A673 (cell line): ENCODE measurements at places on chromosomes 13 and 19.

DNA sequence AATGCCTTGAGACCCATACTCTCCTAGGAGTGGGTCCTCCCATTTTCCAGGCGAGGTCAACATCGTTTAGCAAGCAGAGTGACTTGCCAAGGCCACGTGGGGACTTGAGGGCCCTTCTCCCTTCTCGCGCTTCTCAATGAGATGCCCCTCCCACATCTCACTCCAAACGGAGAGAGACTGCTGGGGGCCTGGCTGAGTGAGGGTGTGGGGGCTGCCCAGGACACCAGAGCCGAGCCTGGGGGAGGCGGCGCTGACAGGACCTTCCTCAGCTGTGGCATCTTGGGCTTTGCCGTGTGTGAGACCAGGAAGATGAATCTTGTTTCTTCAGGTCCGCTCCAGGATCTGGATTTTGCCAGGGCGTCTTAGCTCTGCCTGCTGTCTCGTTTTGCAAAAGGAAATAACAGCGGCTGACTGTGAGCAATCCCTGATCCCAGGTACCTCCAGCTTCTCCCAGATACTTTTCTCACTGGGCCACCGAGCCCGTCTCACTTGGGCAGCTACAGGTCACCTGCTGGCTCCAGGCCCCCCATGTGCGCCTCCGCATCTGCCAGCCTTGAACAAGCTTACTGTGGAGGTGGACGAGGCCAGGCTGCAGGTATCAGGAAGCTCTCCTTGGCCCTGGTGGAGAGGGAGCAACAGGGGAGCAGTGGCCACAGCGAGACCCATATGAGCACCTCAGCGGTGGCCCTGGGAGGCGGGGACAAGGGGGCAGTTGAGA lies 6.0 kb downstream of the COX6B2 start:
- H3K27ac ChIP-seq = no peak overlapping the region
- peaks cover 7% of the 10 kb centered on the region for H3K4me1 ChIP-seq
- peaks cover 2% of the 10 kb centered on the region for H3K36me3 ChIP-seq

DNA sequence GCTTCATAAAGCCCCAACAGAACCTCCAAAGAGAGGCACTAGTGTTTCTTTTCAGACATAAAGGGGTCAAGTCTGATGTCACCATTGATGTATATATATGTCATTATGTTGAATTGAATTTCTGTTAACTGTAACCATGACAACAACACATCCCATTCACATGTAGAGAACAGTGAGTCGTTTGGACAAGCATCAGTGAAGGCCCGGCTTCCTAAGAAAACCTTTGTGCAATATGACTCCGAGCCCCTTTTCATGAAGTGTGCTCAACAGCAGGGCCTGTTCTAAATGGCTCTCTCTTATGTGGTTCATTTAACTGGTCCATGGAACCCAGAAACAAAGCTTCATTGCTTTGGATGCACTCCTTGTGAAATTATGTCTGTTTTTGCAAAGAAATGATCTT lies 67.2 kb upstream of the UBL3 start:
- H3K27me3 ChIP-seq = no peaks in the 10 kb centered on the region
- H3K4me1 ChIP-seq = no peaks in the 10 kb centered on the region
- no peak for DNase-seq
- no peak overlapping the region for H3K4me3 ChIP-seq
- H3K27ac ChIP-seq = no peak overlapping the region
- H3K36me3 ChIP-seq = no peaks in the 10 kb centered on the region

DNA sequence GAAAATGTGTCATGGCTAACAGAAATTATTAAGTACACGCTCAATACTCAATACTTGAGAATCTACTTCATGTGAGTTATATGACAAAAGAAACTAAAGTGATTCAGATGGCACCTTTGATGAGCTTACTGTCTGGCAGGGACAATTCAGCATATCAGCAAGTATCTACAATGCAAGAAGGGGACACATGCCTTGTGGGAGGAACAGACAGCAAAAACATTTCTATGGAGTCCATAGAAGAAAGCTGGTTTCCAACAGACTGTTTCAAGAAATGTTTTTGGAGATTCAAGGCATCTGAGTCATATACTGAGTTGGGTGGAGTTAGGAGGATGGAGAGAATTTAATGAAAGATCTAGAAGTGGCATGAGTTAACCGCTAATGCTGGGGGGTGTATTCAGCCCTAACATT lies 54.7 kb downstream of the MBNL2 start:
- H3K36me3 ChIP-seq = no peaks in the 10 kb centered on the region
- H3K4me1 ChIP-seq = peaks cover 31% of the 10 kb centered on the region
- DNase-seq = no peak

GRCh38 chr19:2869618-2870017 lies 2.5 kb downstream of the ZNF556 start:
- no peaks in the 10 kb centered on the region for H3K27me3 ChIP-seq
- no peak overlapping the region for H3K27ac ChIP-seq
- no peaks in the 10 kb centered on the region for H3K4me1 ChIP-seq
- no peaks in the 10 kb centered on the region for H3K36me3 ChIP-seq

- no peak overlapping the region for H3K4me3 ChIP-seq
- H3K27me3 ChIP-seq = no peaks in the 10 kb centered on the region
- peaks cover 24% of the 10 kb centered on the region for H3K36me3 ChIP-seq
- H3K27ac ChIP-seq = no peak overlapping the region
Observed at GRCh38 chr19:49136771-49137171, 17.4 kb downstream of the PPFIA3 start.

- peak; percentile 79 for DNase-seq
- no peaks in the 10 kb centered on the region for H3K36me3 ChIP-seq
- no peak overlapping the region for H3K4me3 ChIP-seq
- H3K27ac ChIP-seq = no peak overlapping the region
Observed at GRCh38 chr13:26184791-26185250, 37.3 kb downstream of the RNF6 start.

- H3K4me3 ChIP-seq = no peak overlapping the region
- H3K36me3 ChIP-seq = peaks cover 13% of the 10 kb centered on the region
- no peak overlapping the region for H3K27ac ChIP-seq
- DNase-seq = no peak
- no peaks in the 10 kb centered on the region for H3K27me3 ChIP-seq
Observed at GRCh38 chr13:20990910-20991525, 70.4 kb downstream of the LATS2 start.

GRCh38 chr13:101139081-101139480 lies 277.2 kb downstream of the NALCN start:
- H3K36me3 ChIP-seq = no peaks in the 10 kb centered on the region
- no peaks in the 10 kb centered on the region for H3K27me3 ChIP-seq
- H3K4me3 ChIP-seq = no peak overlapping the region

GRCh38 chr13:99265821-99266426 lies 7.7 kb upstream of the GPR18 start:
- H3K4me1 ChIP-seq = no peaks in the 10 kb centered on the region
- no peaks in the 10 kb centered on the region for H3K27me3 ChIP-seq
- H3K36me3 ChIP-seq = no peaks in the 10 kb centered on the region
- peak; percentile 48 for DNase-seq
- H3K4me3 ChIP-seq = no peak overlapping the region
